Left hindlimb (tissue), 1 donor: ENCODE measurements at places on chromosomes 6 and 20.

DNA sequence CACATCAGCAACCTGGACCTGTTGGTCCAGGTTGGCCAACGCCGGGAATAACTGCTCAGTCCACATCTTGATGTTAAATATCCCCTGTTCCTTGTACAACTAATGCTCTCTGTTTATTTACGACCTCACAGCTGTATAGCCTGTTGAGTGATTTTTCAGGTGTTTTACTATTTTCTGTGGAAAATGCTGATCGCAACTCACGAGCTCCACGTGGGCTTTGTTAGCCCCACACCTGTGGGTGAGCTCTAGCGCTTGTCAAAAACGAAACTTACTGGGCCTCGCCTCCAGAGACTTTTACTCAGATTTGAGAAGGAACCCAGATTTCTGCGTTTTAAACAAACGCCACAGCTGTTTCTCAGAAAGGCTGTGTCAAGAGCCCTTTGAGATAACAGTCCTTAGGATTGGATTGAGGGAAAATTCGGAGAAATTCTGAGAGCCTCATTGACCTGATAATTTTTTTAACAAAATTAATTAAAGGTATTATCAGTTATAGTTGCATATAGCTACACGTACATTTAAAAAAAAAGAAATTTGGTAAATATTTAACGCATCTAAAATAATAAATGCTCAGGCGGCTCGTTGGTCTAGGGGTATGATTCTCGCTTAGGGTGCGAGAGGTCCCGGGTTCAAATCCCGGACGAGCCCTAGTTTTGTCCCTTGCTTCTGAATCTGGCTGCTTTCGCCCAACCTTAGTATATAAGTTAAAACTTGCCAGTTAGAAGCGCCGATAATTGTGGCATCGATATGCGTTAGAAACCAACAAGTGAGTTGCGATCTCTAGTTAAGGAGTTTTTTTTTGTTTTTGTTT is 16.7 kb downstream of the HMGN4 start:
- no peak for DNase-seq

- peak; percentile 79 for DNase-seq
These were observed 1.2 kb downstream of the TRIB3 start for GRCh38 chr20:381581-382290.

GRCh38 chr20:33443512-33444239 is at the start of gene SNTA1:
Gene SNTA1, minus strand, starts transcription at chr20:33443763. Its CDS starts 143 bp downstream, at chr20:33443620.
- DNase-seq: peak; percentile 90

DNA sequence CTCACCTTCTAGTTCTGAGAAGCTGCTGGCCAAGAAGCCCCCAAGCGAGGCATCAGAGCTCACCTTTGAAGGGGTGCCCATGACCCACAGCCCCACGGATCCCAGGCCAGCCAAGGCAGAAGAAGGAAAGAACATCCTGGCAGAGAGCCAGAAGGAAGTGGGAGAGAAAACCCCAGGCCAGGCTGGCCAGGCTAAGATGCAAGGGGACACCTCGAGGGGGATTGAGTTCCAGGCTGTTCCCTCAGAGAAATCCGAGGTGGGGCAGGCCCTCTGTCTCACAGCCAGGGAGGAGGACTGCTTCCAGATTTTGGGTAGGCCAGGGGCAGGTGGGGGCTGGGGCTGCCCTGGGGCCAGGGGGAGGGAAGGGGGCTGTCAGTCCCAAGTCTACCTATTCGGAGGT is 2.3 kb downstream of the MYLK2 start:
- no peak for DNase-seq

GRCh38 chr6:131998255-131998982 is 47.2 kb upstream of the CCN2 start:
- no peak for DNase-seq

GRCh38 chr6:156423075-156423474 is 354.1 kb upstream of the ARID1B start:
- no peak for DNase-seq

DNA sequence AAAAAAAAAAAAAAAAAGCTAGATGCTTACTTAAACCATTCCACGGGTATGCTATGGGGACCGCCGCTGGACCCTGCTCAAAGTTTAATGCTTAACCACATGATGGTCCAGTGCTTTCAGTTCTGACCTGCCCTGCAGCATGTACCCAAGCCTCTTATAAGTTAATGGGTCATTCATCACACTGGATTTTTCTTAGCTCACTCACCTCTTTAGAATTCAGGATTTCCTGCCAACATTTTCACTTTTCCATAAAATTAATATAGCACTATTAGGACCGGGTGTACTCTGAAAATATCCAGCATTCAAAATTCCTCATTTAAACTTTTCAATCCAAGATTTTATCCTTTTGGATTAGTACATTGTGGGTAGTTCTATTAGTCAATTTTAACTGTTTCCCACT is 140.8 kb downstream of the ALDH8A1 start:
- DNase-seq: no peak

- DNase-seq: peak; percentile 94
These were observed 3.6 kb upstream of the MICA start for GRCh38 chr6:31399589-31400466.

DNA sequence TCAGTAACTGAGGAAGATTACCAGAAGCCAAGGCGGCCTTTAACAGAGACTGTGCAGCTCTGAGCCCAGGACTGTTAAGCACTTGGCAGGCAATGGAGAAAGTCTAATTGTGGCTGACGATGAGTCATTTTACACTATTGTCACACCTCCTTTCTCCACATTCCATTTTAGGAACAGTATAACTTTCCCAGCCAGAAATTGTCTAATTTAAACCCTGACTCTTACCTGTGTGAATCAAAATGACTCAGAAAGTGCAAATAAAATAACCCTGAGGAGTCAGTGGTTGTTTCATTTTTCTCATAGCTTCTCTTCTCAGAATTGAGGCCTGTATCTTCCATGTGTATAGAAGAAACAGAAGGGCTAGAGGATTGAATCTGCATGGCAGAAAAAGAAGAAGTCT is 40.0 kb upstream of the OPN5 start:
- no peak for DNase-seq

DNA sequence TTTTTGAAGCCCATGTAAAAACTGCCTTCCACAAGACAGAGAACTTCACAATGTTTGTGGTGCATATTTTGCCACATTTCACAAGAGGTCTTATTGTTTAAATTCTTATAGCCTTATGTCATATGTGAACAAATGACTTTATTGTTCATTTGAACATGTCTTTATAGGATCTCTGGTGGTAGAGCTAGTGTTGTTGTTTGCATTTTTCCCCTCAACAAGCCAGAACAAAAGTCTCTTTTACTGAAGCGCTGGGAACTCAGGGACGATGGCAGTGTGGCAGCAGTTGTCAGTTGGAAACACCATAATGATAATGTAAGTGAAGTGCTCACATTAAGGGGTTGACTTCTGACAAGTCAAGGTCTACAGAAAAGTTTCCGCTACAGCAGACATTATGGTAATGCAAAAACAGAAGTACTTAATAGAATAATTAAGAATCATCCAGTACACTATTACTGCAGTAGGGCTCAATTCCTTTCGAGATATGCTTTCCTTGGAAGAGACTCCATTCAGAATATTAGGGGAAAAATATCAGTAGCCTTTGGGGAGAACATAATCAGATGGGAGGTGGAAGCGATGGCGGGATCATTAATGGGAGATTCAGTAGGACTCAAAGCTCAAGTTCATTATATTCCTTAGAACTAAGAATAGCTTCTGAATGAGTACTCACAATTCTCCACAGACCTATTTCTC is 180.0 kb downstream of the GJA10 start:
- DNase-seq: no peak

DNA sequence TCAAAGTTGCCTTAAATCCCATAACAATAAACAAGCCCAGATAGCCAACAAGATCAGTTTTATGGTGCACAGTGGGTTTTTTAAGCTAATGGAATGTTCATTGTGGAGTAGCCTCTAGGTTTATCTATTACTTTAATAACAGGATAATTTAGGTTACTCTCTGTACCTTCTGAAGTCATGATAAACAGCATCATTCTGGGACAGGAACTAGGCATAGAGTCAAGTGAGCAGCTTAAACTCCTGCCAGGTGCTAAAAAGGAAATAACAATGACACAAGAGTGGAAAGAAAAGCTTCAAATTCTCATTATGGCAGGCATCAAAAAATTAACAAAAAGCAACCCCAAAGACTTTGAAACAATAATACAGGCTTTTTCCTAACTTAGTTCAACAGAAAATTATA is 228.8 kb downstream of the HACE1 start:
- no peak for DNase-seq

GRCh38 chr6:142784344-142784743 is 160.6 kb downstream of the HIVEP2 start:
- DNase-seq: no peak

DNA sequence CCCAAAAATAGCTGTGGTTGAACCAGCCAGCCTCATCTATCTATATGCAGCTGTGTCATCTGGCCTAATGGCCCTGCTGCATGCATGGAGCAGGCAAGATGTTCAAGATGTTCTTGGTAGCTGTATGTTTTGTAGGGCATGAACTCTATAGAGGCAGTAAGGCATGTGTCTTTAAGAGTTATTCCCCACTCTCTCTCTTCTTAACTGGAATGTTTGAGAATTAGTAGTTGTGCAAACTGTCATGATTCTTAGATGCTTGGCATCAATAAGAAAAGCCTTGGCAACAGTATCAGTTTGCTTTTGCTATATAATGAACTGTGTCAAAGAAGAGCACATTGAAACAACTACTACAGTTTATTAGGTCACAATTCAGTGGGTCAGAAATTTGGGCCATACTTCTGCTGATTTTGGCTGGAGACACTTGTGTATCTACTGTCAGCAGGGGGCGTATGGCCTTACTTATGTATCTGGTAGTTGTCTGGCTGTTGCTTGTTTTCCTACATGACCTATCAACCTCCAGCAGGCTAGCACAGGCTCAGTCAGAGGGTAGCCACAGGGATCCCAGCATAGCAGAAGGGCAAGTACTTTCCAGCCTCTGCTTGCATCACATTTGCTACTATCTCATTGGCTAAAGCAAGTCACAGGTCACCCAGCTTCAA is 56.1 kb upstream of the LAMP5 start:
- DNase-seq: no peak

DNA sequence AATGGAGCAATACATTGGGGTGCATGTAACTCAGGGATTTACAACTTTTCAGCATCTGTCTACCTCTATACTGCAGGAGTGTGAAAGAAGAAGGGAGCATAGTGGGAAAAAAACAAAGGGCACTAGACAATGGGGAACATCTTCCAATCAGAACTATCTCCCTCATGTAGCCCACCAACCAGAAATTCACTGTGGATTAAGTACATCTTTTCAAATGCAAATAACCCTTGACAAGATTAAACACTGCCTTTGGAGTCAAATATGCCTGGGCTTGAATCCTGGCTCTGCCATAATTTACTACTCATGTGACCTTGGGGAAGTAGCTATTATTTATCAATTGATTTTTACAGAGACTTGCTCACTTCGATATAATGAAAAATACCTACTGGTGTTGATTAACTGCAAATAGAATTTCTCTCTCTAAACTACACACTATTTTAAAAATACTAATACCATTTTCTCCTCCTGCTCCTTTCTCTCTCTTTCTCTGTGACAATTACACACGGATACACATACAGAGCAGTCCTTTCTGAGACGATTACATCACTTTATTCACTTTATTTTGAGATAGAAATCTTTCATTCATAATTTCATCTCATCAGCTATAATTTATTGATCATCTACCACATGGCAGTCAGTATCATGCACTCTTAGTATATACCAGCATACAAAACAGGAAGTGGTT is 783.7 kb downstream of the FRK start:
- DNase-seq: no peak

- no peak for DNase-seq
These were observed 2.0 kb upstream of the TP53RK start for GRCh38 chr20:46691196-46691595.

GRCh38 chr6:4258733-4259132 is 123.4 kb upstream of the ECI2 start:
- DNase-seq: no peak

DNA sequence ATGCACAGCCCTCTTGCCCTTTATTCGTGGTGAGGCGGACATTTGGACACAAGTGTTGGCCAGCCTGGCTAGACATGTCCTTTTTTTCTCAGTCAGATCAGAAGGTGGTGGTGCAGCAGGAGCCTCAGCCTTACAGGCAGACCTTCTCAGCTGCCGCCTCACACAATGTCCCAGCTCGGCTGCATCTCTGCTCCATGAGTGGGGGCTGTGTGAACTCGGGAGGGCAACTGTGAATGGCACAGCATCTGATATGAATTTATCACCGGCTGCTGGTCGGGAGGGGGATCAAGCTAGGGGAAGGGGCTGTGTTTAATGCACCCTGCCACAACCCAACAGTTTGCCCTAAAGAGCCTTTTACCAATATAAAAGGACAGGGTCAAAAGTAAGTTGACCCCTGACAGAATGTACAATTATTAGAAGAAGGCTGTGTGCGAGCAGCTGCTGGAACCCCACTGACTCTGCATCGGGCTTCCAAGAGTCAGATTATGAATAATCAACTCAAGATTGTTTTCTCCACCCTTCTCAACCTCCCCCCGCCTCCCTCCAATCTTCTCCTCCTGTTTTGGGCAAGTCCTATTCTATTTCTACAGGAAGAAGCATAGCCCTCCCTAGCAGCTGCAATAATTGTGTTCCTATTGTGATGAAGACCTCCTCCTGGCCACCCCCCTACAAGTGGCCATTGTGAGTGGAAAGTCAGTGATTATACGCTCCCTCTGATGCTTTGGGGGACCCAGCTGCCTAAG is 245.2 kb downstream of the PKHD1 start:
- no peak for DNase-seq

DNA sequence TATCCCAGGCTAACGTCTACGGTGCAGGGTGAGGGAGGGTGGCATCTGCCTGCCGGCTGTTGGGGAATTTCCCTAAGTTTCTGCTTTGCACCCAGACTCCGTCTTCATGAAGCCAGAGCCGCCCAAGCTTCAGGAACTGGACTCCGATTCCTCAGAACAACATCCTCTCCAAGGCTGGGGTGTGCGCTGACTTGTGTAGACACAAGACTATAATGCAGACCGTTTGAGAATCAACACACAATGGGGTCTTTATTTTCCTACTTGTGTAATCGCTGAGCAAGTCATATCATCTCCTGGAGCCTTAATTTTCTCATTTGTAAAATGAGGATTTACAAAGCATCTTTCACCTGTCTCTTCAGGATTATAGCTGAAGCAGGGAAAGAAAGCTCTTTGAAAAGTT is 160.5 kb upstream of the AGPAT4 start:
- DNase-seq: no peak

DNA sequence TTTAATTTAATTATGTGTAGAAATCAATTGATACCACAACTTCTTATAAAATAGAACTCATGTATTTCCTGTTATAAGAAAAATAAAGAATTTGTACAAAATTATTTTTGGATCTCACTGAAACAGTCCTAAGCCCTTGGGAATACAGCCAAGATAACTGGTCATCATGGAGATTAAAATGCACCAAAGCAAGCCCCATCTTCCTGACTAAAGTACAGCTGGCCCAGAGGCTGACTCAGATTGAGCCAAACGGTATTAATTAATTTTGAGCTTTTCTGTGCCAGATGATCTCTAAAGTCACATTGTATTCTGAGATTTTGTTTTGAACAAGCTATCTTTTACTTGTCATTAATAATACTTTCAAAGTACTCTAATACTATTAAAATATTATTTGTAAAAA is 978.5 kb downstream of the TBC1D32 start:
- DNase-seq: no peak

DNA sequence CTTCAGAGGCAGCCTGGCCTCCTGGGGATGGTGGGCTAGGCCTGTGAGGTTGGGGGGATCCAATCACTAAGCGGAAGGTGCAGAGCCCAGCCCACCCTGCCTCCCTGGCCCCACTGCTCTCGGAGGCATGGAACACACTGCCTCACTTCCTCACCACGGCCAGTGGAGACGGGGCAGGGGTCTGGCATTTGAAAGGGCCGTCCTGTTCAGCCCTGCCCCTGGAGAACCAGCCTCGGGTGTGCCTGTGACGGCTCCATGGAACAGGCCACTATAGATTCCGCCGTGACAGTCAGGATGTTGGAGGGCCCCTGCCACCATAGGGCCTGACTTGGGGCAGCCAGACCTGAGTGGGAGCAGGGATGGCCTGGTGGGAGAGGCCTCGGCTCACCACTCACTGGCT is 110.2 kb downstream of the DACT2 start:
- no peak for DNase-seq
